Stimulated activated CD4-positive, alpha-beta T cell treated with anti-CD3 and anti-CD28 coated beads, Interleukin-15, amount 100 ng/mL, for 24 hours (primary cell): ENCODE measurements at places on chromosomes 2 and 18.

DNA sequence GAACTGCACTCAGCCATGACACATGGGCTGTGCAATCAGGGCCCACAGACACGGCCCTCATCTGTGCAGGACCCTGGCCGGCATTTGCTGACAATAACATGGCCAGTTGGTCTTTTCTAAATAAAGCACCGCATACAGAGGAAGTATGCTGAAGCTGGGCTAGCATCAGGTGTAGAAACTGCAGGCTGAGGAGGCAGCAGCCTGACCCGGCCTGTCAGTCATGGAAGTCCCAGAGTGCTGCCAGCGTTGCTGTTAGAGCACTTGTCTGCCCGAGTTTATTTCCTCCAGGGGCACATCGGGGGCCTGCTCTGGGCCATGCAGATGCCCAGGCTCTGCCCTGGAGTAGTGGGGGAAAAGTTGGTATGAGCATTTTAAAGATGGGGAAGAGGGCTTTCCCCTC lies 4.1 kb upstream of the PTPN18 start:
- DNase-seq: no peak

- DNase-seq: no peak
Measured at GRCh38 chr2:156399224-156399949, 36.8 kb upstream of the GPD2 start.

- DNase-seq: no peak
Measured at GRCh38 chr2:57146951-57147350, 899.7 kb upstream of the VRK2 start.

DNA sequence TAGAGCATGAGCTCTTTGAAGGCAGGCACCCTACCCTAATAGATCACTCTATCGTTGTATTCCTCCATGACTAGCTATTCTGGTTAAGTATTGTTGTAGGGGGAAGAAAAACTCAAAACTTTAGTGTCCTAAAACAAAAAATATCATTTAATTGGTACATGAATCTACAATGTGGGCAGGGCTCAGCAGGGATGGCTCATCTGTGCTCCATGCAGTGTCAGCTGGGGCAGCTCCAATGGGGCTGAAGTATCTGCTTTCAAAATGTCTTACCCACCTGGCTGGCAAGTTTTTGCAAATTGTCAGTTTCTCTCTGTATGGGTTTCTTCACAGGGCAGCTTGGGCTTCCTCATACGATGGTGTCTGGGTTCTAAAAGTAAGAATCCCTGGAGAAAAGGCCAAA lies 83.2 kb upstream of the ITGA6 start:
- DNase-seq: no peak

GRCh38 chr2:215503381-215503780 lies 67.5 kb upstream of the FN1 start:
- DNase-seq: no peak

DNA sequence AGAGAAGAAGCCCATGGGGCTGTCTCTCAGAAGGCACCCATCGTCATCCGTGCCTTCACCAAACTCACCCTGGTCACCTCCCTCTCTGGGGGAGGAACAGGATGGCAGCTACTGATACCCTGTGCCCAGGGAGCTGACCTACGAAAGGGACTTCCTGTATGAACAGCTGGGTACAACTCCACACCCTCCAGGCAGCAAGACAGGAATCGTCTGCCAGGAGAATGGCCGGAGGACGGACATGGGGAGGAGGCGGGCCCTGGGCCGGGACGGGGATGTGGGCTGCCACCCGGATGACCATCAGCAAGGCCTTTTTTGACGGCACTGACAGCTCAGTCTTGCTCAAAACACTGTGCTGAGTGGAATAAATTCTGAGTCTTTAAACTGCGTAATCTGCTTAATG lies 243.6 kb downstream of the HDAC4 start:
- DNase-seq: no peak

DNA sequence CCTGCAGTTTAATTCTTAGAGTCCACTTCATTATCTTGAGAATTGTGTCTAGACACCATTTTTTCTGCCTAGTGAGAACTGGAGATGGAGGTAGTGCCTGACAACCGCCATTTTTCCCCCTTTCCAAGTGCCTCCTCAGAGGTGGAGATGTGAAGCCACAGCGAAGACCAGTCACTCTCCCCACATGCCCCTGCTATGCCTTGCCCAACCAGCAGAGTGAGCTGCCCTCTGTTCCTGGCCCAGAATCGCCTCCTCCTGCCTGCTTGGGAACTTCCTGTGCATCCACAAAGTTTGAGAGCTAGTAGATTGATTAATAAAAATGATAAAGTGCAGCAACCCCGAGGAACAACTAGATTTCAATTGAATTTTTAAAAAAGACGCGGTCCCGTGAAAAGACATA lies 123.3 kb downstream of the CLIP4 start:
- peak; percentile 22 for DNase-seq

DNA sequence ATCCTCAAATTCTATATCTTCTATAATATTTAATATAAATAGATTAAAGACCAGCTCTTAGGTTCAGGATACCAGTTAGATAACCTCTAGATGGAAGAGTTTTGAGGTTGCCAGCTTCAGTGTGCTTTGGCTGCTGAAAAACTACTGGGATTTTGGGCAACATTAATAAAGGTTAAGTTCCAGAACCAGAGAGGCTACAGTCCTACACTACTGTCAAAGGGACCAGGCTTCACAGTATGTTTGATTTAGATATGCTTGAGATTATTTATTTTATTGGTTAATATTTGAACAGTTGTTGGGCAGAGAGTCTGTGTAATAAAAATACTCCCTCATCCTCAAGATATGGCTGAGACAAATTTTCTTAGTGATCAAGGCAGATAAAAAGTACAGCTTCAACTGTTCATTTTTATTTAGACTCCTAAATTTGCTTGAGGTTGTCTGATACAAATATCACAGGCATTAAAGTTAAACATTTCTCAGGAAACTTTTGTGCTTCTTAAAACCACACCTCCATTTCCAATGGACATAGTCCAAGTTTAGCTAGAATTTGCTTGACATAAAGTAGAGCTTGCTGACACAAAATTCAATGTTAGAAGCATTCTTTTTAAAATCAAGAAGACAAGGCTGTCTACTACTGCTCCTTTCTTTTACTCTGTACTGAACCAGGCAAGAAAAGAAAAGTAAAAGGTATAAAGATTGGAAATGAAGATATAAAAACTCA lies 19.7 kb upstream of the TMEM17 start:
- no peak for DNase-seq
